SW 1271 (cell line): ENCODE measurements at places on chromosomes 11 and 22.

DNA sequence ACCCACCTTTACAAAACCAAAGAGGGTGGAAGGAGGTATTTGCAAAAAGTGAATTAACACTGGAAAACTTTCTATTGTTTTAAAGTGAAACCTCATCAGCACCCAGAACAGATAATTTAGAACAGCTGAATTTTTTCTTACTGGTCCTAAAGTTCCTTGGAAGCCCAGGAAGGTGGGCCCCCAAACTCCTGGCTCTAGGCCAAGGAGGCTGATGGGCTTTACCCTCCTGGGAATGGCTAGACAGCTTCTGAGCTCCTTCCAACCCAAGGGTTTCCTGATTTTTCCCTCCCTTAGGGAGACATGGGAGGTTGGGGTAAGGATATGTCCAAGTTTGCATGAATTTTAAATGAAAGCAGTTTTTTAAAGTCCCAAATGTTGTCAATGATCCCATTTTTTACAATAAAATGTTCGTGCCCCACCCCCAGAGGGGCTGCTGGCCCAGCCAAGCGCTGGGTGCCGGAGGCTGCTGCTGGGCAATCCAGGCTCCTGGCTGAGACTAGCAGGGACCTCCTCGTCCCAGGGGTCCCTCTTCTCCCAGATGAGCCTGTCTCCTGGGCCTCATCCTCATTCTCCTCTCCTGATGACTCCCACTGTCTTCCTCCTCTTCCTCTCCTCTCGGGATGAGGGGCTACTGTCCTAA lies 28.4 kb downstream of the RELT start:
- DNase-seq = no peak

GRCh38 chr22:49513358-49513851 lies 314.3 kb downstream of the BRD1 start:
- no peak for DNase-seq

GRCh38 chr11:120391292-120391691 lies 55.1 kb downstream of the ARHGEF12 start:
- no peak for DNase-seq

GRCh38 chr11:61295596-61295926 lies 445 bp upstream of the VWCE start:
- DNase-seq = no peak

DNA sequence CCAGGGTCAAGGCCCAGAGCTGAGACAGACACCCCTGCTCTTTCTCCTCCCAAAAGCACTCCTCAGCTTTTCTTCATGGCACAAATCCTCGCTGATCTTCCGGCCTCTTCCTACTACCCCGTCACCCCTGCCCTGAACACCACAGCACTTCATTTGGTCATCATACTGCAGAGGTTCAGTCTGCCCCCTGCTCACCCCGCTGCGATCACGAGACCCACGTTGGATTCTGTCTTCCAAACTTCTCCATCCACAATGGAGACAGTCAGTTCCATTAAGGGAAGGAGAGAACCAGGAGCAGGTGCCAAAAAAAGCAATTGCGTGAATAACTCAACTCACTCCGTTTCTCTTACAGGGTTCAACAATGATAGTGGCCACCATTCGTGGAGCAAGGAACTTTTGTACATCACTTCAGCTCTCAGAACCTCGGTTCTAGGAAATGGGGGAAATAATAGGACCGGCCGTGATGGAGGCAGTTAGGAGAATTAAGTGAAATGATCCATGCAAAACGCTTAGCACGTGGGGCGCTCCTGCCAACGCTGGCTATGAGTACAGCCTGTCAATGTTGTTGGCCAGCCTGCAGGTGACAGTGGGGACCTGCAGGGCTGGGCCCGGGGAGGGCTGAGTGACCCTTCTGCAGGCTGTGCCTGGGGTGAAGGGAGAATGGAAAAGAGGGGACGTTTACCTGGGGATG lies 45.9 kb downstream of the MN1 start:
- DNase-seq = no peak

- DNase-seq = no peak
Observed at GRCh38 chr11:64186492-64187165, 658 bp downstream of the STIP1 start.

DNA sequence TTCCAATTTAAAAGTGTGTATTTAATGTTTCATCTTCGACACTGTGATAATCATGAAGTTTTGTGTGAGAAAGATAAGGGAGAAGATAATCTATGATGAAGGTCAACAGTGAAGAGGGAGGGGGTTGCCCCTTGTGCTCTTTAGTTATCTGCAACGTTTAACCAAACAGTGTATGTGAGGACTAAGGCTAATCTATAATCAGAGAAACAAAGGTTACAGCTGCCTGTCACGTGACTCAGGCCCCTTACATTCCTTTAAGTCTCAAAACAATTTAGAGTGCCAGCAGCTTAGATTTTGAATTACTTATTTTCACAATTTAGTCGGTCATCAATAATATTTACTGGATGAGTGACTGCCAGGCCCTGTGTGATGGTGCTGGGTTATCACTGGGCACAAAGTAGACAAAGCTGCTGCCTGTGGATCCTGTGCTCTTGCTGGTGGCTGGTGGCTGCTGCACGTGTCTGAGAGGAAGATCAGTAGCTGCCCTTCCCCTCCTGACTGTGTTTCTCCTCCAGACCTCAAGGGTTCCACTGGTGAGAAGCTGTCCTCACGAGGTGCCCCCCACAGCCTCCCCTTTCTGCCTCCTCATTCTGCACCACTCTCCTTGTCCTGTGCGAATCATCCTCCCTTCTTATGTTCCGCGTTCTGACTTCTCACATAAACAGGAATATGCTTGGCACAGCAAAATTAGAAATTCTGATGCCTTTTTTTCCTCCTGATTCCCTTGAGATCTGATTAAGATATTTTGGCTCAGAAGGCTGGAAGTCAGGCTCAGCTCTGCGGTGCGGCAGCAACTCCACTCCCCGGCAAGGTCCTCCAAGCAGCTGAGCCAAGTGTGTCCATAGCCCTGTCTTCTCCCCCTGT lies 331.1 kb upstream of the B3GAT1 start:
- DNase-seq = no peak

DNA sequence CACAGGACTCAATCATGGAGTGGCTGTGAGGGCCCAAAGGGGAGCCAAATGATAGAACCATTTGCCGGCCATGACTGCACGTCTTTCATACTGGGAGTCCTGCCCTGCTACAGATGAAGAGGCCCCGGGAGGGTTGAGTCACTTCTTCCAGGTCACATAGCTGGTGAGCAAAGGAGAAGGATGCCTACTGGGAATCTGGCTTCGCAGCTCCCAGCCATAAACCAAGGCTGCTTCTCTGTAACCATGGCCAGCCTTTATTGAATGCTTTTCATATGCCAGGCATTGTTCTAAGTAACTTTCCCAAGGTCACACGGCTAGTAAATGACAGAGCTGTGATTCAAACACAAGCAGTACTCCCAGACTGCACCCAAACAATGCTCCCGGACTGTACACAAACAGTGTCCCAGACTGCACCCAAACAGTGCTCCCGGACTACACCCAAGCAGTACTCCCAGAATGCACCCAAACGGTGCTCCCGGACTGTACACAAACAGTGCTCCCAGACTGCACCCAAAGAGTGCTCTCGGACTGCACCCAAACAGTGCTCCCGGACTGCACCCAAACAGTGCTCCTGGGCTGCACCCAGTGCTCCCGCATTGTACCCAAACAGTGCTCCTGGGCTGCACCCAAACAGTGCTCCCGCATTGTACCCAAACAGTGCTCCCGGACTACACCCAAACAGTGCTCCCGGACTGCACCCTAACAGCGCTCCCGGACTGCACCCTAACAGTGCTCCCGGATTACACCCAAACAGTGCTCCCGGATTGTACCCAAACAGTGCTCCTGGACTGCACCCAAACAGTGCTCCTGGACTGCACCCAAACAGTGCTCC lies 89.8 kb downstream of the FBXO7 start:
- DNase-seq = no peak

GRCh38 chr11:68064926-68065325 lies 26.1 kb downstream of the TCIRG1 start:
- no peak for DNase-seq

DNA sequence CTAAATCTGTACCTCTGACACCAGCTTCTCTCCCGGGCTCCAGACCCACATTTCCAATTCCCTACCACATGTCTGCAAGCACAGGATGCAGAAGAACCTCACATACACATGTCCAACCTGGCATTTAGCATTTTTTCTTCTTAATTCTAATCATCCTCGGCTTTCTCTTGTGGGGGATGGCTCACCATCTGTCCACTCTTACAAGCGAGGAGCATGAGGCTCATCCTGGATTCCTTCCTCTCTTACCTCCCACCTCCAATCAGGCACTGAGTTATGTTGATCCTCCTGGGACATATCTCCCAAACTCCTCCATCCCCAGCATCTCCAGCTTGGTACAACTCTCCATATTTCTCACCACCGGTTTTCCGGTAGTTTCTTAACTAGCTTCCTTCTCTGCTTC lies 149.8 kb upstream of the LARGE1 start:
- DNase-seq = no peak

DNA sequence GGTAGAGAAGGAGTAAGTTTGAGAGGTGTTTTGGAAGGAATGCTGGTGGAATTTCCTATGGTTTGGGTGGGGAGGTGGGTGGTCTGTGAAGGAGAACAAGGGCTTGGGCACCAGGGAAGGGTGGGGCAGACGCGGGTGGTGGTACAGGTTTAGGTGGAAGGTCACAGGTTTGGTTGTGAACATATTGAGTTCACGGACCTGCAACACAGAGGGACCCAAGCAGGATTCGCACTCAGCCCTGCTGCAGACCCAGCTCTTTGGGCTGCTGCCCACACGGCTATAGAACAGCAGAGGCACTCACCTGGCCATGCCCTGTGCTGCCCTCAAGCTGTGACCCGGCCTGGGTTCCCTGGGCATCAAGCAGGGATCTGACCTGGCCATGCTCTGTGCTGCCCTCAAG lies 33.5 kb upstream of the EMID1 start:
- no peak for DNase-seq

- DNase-seq = no peak
Observed at GRCh38 chr11:113991170-113991569, 16.3 kb downstream of the HTR3A start.

DNA sequence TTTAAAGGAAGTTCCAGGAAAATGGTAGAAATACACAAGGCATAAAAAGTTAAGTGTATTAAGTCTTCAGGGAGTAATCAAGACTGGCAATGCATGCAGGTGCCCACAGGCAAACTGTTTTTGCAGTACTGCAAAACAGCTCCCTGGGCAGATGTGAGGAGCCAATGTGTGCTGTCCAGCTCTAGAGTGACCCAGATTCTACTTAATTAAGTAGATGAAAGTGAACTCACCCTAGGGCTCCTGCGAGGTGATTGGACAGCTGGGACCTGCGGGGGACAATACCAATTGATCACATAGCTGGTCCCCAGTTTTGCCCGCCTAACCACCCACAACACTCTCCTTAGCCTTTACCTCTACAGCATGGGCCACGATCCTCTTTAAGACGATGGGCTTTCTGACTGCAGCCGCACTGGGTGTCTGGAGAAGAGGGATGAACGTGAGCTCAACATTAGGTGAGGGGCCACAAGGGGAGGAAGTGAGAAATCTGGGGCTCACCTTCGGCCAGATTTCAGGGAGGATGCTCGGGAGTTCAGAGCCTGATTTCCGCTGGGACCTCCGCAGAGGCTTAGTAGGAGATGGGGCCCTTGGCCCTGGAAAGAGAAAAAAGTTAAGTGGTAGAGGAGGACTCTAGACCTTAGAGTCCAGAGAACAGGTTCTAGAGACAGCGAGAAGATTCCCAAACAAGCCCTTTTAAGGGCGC lies 556 bp downstream of the CDCA5 start:
- no peak for DNase-seq

GRCh38 chr11:66728693-66729385 lies at the start of gene SPTBN2:
Gene SPTBN2 (minus strand): TSS chr11:66729216. CDS start chr11:66721240, 7,976 bp downstream.
- DNase-seq = no peak

DNA sequence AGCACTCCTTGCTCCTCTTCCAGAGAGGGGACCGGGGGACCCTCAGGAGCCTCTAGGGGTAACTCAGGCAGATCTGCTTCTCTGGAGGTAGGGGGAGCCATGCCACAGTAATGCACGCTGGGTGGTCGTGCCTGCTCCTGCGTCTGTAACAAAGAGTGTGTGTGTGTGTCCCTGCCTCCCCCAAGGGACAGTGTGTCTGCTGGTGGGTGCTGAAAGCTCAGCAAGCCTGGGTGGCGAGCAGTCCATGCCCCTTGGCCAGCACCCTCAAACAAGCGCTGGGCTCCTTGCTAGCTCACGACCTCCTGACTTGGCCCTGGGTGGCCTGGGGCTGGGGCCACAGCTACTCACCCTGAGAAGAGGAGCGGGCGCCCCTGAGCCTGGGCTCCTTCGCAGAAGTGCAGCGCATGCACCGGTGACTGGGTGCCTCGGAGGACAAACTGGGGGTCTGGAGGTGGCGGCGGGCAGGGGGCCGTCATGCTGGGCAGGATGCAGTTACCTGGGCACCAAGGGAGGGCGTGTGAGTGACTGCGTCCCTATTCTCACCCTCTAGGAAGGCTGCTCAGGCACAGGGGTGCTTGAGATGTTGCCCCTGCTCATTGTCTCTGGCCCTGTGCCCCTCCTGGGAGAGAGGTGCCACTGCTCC lies 33.7 kb downstream of the GNB1L start:
- DNase-seq = no peak

- DNase-seq = no peak
Observed at GRCh38 chr11:72389116-72389515, 45.2 kb downstream of the CLPB start.

DNA sequence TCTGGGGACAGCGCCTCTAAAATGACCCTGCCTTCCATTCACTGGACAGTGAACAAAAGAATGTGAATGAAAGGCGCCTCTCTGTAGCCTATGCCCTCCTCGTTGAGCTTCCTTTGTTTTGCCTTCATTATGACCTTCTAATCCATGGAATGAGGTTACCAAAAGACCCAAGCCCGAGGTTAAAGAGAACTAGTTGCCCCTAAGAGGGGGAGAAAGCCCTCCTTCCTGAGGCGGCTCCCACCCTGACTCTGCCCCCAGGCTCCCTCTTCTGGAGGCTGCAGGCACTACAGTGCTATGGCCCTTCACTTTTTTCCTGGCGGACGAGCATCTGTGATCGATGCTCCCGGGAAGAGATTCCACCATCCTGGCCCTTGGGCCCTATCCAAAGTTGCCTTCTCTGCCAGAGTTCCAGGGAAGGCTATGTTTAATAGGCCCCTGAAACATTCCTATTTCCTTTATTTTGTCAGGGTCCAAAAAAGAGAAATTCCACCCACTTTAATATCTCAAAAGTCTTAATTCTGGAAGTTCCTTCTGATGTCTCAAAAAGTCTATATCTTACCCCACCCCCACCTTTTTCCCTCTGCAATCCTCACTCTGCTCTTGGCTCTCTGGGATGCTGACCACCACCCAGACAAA lies 147.3 kb downstream of the FEZ1 start:
- DNase-seq = peak; percentile 13

- no peak for DNase-seq
Observed at GRCh38 chr11:95268391-95268790, 37.4 kb upstream of the SESN3 start.

DNA sequence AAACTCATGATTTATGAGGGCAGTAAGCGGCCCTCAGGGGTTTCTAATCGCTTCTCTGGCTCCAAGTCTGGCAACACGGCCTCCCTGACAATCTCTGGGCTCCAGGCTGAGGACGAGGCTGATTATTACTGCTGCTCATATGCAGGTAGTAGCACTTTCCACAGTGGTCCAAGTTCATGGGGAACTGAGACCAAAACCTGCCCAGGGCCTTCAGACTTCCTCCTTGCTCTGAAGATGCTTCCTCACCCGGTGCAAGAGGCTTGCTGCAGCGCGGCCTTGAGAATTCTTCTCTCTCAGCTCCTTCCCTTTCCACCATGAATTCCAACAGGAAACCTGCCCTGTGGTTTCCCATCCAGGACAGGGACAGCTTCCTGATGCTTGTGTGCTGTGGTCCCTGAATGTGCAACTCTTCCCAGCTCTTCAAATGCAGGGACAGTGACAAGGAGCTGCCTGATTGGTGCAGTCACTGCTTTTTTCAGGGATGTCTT lies 53.9 kb downstream of the GGTLC2 start:
- no peak for DNase-seq
